ENCODE measurements at places on chromosomes 13 and 19.

- no peak for DNase-seq
These were observed 328.0 kb downstream of the UQCRFS1 start for GRCh38 chr19:28884786-28885476.

DNA sequence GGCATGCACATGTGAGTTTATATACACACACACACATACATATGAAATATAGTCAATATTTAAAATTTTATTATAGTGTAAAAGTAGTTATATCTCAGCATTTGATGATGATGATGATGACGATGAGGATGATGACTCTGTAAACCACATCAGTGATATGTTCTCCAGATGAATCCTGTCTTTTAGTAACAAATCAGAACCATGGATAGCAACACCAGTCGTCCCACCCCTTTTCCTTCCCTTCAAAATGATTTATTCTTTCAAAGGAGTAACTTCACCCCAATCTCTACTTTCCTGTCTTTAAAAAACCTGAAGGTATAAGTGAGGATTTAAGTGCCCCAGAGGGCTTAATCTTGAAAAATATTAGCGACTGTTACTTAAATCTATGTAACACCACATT is 74.1 kb downstream of the DCLK1 start:
- DNase-seq, result no peak

GRCh38 chr13:96771486-96772367 is 222.5 kb downstream of the OXGR1 start:
- DNase-seq, result no peak

GRCh38 chr13:94056362-94056990 is 423.0 kb downstream of the DCT start:
- no peak for DNase-seq

All from stimulated activated CD8-positive, alpha-beta memory T cell treated with anti-CD3 and anti-CD28 coated beads, Interleukin-15, amount 100 ng/mL, for 48 hours (primary cell).